Fibroblast of villous mesenchyme (primary cell): ENCODE measurements at places on chromosomes 5 and 9.
A peak's percentile ranks its signal among the peaks of the same experiment; 100 is the strongest.

GRCh38 chr5:124755565-124755964 lies 9.1 kb upstream of the ZNF608 start:
- DNase-seq: peak; percentile 88

GRCh38 chr5:171288066-171288465 lies 21.0 kb upstream of the TLX3 start:
- no peak for DNase-seq

DNA sequence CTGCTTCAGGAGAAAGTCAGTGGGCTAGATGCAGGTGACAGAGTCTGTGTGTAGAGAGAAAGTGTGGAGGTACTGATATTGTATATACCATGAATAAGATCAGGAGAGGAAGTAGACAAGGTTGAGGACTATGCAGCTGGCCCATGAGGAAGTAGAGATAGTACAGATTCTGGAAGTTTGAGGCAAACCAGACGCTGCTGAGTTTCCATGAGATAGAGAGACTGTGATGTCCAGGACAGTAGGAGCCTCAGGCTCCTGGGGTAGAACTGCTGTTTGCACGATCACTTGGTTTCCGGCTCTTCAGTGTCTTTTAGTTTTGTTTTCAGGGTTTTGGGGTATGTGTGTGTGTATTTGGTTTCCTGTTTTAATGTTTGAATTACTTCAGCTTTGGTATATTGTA lies 13.6 kb downstream of the OTULINL start:
- DNase-seq: no peak

GRCh38 chr5:177537389-177538361 lies 16.7 kb downstream of the FAM193B start:
- peak; percentile 89 for DNase-seq

GRCh38 chr9:112334432-112334841 lies 1.0 kb upstream of the PTBP3 start:
- DNase-seq: no peak

- no peak for DNase-seq
These were observed 64.8 kb downstream of the AK8 start for GRCh38 chr9:132813115-132813771.

- no peak for DNase-seq
These were observed 42.4 kb downstream of the FYB1 start for GRCh38 chr5:39176759-39177630.

DNA sequence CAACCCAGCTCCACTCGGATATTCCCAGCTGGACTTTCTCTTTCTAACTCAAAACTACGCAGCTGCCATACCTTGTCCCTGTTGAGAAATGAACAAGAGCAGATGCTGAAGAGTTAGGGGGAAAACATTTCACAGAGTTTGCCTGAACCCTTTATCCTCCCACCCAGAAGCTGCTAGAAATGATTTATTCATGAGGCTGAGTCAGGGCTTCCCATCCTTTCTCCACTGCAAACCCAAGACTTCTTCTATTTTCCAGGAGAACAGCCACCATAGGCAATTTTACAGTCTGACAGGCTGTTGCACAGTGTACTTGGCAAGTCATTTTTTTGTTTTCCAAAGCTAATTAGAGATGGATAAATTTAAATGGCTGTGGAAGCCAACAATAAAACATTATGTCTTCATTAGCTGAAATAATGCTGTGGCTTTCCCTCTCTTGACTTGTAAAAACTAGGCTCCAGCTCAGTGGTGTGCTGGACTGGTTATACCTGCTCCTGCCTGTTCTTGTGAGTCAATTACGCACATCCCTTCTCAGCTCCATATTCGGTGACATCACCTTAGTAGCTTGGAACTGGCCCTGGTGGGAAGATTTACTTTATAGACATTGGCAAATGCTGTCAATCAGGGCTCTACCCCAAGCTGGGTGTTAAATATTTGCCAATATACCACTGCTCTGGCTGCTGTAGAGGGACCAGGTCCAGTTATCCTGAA lies 71.9 kb downstream of the KIF4B start:
- DNase-seq: peak; percentile 29

GRCh38 chr9:108673386-108673785 lies 182.4 kb downstream of the ACTL7B start:
- no peak for DNase-seq

GRCh38 chr5:143887903-143888665 lies 76.1 kb downstream of the HMHB1 start:
- DNase-seq: peak; percentile 77

GRCh38 chr5:72634444-72634843 lies 127.2 kb upstream of the ZNF366 start:
- DNase-seq: peak; percentile 31

GRCh38 chr9:32516241-32516640 lies 9.8 kb downstream of the RIGI start:
- no peak for DNase-seq

- peak; percentile 38 for DNase-seq
These were observed 822 bp downstream of the DENND4C start for GRCh38 chr9:19231126-19231903.

DNA sequence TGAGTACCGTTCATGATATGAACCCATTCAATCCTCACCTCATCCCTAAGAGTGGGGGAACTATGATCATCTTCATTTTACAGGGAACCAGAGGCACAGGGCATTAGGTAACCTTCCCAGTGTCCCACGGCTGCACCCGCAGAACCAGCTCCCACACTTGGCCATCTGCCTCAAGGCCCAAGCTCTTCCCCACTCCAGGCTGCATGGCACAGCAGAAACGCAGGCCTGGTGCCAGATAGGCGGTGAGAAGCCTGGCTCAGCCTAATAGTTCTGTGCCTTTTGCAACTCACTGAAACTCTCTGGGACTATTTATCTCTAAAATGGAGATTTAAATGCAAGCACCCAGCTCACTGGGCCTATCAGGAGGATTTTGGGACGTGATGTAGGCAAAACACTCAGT lies 90.8 kb upstream of the ZNF618 start:
- DNase-seq: no peak
